ENCODE measurements at places on chromosomes 16 and 17.
A peak's percentile ranks its signal among the peaks of the same experiment; 100 is the strongest.

DNA sequence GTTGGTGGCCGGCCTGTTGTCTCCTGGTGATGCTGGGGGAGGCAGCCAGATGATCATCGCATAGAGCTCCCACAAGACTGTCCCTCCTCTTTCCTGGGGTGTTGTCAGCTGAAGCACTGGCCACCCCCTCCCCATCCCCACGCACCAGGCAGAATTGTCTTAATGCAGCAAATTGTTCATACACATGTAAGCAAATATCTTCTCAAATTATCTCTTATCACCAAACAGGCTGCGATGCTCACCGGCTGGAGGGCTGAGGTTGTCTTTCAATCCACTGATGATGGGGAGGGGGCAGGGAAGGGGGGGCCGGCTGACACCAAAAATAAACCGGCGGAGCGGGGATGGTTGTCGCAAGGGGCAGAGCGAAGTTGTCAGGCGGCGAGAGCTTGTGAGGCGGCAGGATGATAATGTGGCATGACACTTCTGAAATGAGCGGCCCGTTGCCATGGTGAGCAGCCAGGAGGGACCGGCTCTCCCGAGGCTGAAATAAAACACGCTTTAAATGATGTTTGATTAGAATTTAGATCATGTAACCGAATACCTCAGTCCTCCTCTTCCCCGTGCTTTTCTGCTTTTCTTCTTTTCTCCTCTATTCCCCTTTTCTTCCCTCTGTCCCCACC, 59.8 kb downstream of the MRM1 start:
- no peak for DNase-seq

GRCh38 chr17:1573932-1574696, 11.5 kb upstream of the PITPNA start:
- DNase-seq: peak; percentile 67

DNA sequence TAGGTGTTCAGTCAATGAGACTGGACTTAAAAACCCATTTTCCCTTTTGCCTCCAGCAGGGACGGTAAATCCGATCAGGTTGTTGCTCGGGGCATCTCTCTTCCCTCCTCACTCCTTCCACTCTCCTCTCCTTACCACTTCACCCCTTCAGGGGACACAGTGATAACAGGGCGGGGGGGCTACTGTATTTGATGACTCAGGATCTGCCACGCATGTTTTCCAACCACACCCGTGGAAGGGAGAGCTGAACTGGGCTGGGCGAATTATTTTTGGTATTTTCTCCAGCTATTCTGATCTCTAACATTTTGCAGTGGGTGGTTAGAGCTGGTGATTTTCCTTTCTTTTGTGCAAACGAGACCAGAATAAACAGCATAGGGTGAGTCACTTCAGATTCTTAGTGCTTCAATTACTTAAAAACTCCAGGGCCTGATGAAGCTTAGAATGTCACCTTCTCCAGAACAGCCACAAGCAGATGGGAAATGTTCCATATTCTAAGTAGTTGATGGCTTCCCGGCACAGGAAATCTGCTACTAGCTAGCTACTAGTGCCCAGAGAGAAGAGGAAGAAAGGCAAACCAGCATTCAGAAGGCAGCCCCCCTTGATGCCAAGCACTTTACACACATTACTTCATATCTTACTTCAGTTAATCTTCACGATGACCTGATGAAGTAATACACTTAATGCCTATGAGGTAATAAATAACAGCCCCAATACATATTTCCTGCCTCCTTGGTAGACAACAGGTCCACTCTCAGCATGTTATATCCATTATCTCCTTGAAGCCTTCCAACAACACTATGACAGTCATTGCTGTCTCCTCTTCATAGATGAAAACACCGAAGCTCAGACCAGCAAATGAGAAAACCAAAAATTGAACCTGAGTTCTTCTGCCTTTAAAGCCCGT, 74.1 kb downstream of the ASIC2 start:
- no peak for DNase-seq

DNA sequence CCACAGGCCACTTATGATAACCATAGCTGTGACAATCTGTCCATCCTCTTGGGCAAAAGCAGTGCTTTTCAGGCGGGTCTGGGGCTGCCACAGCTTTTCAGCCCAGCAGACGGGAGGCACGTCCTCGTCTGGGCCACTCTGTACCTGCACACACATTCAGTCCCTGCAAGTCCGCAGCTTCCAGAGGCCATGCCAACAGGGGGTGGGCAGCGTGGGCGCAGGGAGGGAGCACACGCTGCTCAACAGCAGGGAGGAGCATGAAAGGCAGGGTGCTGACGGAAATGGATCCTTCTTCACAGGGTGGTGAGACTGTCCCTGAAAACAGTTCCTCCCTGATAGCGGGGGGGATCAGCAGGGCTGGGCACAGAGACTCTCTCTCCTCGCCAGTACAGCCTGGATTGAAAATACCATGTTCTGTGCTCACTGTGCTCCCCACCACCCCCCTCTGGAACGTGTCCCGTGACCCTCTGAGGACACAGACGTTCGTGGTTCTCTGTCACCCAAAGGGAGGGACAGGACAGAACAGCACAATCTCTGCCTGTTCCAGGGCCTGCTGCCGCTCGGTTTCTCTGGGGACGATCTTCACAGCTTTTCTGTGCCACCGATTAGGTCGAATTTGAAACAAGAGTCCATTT, 41.7 kb downstream of the PEMT start:
- DNase-seq: no peak

GRCh38 chr16:77974883-77975282, 47.5 kb upstream of the CLEC3A start:
- no peak for DNase-seq

DNA sequence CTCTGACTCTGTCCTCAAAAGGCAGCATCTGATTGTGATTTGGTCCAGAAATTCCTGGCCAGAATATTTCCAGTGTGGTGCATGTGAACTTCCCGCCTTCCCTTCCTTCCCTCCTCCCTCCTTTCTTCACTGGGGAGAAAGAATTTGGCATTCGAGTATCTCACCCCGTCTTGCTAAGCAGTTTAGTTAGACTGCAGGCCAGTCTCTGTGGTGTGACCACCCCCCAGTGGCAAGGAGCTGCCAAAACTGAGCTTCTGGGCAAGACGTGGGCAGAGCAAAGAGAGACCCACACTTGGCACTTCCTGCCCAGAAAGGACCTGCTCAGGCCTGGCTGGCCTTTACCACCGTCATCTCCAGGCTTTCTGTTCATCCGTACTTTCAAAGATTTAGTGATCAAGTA, 36.4 kb downstream of the SNX20 start:
- peak; percentile 25 for DNase-seq

DNA sequence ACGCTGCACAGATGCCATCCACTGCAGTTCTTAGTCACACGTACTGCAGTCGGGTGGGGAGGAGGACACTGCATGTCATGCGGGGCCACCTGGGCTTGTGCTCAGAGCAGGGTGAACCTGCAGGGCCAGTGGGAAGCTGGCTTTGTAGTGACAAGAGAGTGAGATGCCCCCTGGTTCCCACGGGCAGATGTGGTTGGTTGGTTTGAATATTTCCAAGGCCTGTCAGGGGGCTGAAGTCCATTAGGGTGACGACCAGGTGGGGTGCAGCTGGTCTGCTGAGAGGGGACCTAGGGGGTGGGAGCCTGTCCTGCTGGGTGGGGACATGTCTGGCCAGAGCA, 14.3 kb downstream of the ZNF213 start:
- DNase-seq: no peak

DNA sequence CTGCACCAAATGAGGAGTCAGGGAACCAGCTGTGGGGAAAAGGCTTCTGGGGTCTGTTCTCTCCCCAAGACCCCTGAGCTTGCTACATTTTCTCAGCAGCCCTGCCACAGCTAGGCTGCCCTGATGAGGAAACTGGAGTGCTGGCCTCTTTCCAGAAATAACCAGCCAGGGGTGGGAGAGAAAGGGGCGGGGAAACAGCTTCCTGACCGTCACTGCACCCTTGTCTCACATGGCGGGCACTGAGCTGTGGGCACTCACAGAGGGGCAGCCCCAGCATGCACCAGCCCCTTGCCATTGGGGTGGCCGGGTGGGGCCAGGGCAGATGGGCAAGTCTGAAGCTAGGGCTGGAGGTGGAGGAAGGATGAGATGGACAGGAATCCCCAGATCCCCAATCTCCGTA, 2.9 kb downstream of the SRL start:
- no peak for DNase-seq

DNA sequence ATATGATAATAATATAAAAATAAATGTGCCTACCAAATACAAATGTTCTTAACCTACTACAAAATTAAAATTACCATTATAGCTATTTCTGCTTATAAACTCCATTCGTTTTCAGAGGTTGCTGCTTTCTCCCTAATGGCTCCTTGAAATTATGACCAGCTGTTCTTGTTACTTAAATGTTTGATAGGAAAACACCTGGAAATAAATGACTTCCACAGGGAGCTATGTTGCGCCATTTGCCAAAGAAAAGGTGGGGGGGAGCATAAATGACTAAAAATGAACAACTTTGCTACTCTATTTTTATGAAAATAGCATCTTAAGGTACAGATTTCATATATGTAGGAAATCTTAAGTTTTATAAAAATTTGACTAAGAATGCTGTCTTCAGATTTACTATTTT, 157.5 kb upstream of the MON1B start:
- DNase-seq: no peak

GRCh38 chr17:4969047-4969550, 1.5 kb upstream of the SPAG7 start:
- DNase-seq: no peak

DNA sequence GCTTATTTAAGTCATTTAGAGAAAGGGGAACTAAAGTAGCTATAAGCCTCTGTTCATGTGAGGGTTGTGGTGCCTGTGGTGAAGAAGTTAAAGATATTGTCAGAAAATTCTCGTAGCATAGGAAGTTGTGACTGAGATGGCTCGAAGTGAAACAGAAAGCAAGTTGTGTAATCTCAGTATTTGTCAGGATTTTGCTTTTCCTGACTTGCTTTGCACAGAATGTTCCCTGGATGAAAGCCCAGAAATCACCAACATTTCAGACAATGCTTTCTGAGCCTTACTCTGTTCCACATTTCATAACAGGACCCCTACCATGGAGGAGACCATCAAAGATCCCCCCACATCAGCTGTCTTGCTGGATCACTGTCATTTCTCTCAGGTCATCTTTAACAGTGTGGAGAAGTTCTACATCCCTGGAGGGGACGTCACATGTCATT, 10.6 kb downstream of the CALCOCO2 start:
- DNase-seq: no peak

DNA sequence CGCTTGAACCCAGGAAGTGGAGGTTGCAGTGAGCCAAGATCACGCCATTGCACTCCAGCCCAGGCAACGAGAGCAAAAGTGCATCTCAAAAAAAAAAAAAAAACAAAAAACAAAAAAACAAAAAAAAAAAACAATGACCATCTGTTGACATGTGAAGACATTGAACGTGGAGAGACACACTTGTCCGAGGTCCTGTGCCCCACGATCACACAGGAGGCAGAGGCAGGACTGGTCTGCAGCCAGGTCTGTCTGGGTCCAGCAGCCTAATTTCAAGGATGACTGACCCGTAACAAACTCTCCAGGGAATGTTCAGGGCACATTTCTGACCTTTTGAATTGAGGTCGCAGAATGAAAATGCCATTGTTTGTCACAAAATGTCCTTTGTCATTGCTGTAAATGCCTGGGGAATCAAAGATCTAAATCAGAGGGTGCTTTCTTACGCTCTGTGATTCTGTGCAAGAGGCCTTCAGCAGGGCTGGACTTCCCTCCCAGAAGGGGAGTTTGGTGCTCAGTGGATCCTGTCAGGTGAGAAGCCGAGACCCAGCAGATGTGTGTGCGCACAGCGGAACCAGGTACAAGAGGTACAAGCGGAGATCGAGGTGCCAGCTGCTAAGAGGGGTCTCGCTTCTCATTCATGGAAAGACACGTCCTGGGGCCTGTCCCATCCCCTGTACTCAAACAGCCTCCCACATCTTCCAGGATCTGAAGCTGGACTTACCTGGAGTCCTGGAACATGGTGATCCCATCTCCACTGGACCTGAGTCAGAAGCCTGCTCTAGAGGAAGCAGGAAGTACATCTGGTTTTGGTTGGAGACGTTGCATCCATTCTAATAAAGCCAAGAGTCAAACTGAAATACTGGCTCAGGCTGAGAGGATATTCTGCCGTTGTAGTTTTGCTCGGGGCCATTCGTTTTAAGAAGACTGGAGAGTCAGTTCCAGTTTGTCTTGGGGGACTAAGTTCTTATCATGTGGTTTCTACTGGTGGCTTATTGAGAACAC, 95.8 kb downstream of the IRF8 start:
- DNase-seq: no peak

GRCh38 chr17:28974451-28974850, 23.1 kb upstream of the PHF12 start:
- no peak for DNase-seq

- no peak for DNase-seq
Measured at GRCh38 chr17:77529328-77529650, 388.5 kb downstream of the SEC14L1 start.

DNA sequence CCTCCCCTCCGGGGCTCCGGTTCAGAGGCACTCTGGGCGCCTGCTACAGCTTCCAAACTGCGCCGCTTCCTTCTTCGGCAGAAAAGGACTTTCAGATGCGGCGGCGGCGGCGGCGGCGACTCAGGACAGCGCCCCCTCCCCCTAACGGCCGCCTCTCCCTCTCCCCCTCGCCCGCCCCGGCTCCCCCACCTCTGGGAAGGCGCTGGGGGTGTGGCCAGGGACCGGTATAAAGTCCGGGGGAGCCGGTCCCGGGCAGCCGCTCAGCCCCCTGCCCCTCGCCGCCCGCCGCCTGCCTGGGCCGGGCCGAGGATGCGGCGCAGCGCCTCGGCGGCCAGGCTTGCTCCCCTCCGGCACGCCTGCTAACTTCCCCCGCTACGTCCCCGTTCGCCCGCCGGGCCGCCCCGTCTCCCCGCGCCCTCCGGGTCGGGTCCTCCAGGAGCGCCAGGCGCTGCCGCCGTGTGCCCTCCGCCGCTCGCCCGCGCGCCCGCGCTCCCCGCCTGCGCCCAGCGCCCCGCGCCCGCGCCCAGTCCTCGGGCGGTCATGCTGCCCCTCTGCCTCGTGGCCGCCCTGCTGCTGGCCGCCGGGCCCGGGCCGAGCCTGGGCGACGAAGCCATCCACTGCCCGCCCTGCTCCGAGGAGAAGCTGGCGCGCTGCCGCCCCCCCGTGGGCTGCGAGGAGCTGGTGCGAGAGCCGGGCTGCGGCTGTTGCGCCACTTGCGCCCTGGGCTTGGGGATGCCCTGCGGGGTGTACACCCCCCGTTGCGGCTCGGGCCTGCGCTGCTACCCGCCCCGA, at the start of gene IGFBP4:
Gene IGFBP4 (plus strand): TSS at position 255 of the 792 bp plus-strand sequence. CDS start 286 bp downstream, at position 541.
- DNase-seq: peak; percentile 22

- DNase-seq: no peak
Measured at GRCh38 chr17:17757391-17757791, 76.1 kb downstream of the RAI1 start.

DNA sequence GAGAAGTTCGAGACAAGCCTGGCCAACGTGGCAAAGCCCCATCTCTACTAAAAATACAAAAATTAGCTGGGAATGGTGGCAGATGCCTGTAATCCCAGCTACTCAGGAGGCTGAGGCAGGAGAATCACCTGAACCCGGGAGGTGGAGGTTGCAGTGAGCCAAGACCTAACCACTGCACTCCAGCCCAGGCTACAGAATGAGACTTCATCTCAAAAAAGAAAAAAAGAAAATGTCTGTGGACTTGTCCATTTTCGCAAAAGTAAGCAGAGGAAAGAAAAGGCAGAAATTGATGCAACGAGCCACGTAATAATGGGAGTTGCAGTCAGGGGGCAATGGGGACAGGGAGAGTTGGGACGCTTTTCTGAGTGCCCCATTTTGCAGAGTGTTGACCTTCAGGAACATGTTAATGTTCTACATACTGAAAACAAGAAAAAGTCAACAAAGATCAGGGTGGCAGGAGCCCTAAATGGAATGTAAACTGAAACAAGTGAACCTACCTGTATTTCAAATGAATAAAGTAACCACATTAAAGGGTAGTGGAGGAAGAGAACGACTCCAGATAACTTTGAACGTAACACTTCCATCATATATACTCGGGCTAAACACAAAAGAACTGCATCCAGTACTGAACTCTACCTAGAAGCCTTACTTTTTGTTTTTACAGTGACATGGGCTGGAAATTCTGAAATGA, 76.4 kb downstream of the CNGB1 start:
- DNase-seq: no peak
